ENCODE measurements at places on chromosomes 1 and 21.

GRCh38 chr1:169681140-169681539 is 30.3 kb downstream of the SELL start:
- DNase-seq, result no peak

DNA sequence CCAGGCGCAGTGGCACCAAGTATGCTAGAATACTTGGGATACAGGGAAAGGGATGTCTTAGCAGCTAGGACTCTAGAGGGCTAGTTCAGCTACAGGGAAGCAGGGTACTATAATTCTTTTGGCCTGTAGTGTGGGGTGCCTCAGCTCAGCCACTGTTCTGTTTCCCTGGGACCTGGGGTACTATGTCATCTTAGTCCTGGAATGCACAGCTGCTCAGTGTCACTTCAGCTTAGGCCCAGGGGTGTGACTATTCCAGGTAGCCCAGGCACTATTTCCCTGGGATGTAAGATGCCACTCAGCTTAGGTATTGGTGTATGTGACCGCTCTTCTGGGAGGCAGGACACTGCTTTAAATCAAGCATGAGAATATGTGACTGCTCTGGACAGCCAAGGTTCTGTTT is 34.1 kb downstream of the RGSL1 start:
- DNase-seq, result no peak

DNA sequence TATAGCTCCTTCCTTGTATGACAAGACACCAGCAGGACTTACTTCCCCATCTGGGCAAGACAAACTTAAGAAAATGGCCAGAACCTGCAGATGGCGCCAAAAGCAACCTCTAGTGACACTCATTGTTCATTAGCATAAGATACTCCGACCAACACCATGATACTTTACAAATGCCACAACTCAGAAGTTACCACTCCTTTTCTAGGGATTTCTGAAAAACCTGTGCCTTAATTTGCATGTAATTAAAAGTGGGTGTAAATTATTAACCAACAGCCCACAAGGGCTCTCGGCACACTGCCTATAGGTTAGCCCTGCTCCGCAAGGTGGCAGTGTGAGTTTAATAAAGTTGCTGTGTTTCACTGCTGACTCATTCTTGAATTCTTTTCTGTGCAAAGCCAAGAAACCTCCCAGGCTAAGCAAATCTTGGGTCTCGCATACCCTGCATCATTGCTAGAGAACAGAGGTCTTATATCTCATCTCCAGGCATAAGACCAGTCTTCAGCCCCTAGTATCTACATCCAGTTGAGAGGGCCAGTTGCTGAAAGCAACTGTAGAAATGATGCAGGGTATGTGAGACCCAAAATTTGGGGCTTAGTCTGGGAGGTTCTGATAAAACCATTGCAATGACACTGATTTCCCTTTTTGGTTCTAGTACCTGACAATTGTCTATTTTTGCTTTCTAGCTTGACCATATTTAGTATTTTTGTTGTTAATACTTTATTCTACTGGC is 86.4 kb downstream of the FAF1 start:
- no peak for DNase-seq

DNA sequence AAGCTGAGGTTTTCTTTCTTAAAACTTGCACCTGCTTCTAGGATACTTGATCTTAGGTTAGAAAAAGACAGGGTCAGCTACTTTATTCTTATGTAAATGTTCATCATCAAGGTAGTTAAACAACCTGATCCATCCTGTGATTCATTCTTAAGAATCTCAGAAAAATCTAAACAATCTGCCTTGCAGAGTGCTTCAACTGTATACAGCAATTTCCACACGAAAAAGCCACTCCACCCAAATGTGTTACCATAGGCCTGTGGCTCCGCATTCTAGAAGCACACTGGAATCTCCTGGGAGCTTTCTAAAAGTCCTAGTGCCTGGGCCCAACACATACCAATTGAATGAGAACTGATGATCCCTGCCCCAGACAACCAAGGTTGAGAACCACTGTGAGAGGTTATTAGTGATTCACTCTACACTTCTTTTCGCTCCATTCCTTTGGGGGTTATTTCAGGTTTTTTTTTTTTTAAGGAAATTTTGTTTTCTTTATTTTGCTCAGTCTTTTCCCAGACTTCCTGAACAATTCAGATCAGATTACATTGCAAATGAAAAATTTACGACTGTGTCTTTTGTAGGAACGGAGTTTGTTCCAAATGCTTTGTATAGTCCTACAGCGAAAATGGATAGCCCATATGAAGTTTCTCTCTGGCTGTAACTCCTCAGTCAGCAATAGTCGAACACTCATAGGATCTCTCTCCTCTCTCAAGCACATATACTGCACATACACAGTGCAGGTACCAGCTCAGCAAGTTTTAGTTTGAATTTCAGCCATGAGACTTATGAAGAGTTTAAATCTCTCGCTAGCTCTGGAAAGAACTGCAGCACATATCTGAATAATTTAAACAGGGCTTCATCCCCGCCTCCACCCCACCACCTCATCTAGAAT is 16.1 kb downstream of the SMYD2 start:
- no peak for DNase-seq

DNA sequence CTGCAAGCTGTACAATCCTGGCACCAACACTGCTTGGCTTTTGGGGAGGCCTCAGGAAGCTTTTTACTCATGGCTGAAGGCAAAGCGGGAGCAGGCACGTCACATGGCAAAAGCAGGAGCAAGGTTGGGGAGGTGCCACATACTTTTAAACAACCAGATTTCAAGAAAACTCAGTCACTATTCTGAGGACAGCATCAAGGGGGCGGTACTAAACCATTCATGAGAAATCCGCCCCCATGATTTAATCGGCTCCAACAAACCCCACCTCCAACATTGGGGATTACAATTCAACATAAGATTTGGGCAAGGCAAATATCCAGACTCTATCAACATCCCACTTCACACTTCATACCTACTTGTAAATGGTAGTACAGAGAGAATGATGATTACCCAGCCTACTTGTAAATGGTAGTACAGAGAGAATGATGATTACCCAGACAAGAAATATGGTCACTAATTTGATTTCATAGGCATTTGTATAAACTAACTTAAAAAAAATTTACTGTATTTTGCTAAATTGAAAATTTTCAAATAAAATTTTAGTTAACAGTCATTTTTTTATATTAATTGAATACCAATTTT is 24.9 kb downstream of the ATP5PF start:
- no peak for DNase-seq

DNA sequence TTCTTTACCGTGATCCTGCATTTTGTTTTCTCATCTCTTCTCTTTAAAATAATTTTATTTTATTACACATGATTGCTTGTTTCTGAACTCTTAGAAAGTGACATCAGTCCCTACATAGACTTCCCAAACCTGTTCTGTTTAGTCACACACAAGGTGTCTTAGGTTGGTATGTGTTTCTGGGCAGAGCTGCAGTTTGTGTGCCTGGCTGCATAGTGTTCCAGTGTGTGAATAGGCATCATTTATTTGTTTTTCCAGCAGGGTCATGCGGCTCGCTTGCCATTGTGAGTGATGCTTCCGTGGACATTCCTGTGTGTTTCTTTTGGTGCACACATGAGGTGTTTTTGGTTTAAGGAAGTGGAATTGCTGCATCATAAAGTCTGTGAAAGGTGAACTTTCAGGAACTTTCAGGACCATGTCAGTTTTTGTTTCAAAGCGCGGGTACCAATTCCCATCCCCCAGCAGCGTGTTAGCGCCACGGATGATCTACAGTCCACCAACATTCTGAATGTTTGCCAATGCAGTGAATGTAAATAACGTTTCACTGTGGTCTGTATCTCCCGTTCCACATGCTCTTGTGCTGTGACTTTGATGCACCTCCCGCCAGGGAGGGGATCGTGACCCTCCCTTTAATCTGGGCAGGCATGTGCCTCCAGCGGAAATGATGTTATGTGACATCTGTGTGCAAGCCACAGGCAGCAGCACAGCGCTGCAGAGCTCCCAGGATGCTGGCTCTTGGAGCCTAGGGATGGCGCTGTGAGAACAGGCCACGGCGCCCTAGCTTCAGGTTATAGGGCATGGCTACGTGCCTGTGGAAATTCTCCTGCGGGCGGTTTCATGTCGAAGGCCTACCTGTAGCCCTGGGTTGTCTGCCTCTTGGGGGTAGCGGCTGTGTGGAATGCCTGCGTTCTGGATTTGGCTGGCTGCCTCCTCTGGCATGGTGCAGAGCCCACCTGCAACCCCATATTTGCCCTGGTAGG is 144.6 kb upstream of the COL6A1 start:
- DNase-seq, result no peak

- no peak for DNase-seq
These were observed 36.6 kb downstream of the TMEM50B start for GRCh38 chr21:33443194-33443593.

DNA sequence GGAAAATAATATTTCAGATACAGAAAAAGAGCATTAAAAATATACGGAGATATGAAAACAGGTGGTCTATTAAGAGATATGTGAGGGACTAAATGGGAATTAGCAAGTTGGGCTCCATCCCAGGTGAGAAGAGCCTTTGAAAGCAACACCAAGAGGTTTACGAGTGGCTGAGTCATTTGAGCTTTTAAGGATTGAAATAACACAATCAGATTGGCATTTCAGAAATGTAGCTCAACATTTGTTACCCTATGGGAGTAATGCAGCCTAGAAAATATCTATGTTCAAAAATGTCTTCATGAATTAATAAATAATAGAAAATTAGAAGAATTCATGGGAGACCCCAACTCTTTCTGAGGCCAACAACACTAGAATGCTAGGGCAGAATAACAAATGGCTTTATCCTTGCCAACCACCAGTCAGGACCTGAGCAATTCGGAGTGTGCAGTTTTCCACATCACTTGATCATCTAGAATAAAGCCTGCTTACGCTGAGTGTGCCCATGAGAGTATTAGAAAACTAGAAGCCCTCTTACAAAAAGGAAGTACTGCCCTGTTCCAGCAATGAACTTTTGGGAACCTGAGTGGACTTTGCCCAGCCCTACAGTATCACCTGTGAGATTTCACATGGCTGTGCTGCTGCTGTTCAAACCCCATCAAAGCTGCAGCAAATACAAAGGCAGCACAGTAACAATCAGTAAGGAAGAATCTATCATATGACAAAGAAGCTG is 538.0 kb upstream of the CAMK1G start:
- DNase-seq, result no peak

DNA sequence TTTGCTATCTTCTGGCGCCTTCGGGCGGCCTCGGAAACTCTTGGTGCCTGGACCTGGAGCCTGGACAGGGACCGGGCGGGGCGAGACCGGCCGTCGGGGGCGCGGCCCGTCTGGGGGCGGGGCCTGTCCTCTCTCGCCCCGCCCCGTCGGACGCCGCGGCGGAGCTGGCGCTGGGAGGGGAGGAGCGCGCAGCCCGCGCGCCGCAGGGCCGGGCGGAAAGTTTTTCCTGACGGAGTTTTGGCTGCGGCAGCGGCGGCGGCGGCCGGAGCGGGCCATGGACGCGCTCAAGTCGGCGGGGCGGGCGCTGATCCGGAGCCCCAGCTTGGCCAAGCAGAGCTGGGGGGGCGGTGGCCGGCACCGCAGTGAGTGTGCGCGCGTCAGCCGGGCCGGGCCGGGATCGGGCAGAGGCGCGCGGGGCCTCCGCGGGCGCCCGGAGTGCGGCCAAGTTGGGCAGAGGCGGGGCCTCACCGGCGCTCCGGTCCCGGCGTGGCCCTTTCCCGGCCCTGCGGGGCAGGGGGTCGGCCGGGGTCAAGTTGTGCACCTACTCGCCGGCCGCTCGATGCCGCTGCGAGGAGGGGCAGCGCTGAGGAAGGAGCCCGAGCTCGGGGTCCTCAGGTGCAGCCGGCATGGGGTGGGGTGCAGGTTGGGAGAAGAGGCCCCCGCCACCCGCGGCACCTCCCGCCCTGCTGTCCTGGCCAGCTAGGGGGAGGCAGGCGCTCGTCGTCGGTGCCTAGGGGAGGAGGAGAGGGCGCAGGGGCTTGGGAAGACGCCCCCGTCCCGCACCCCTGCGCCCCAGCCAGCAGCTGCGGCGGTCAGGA is at the start of gene LDLRAP1:
Gene LDLRAP1 (plus strand): TSS at position 182 of the 818 bp plus-strand sequence. CDS start 93 bp downstream, at position 275.
- DNase-seq, result no peak

- DNase-seq, result no peak
These were observed 12.5 kb downstream of the PODN start for GRCh38 chr1:53074313-53075154.

- DNase-seq, result no peak
These were observed 1.4 kb downstream of the GPR161 start for GRCh38 chr1:168135116-168135920.

- DNase-seq, result no peak
These were observed at the start of gene TFAP2E for GRCh38 chr1:35573198-35574124. TSS of gene TFAP2E (plus strand) at chr1:35573314. CDS start at chr1:35573578, 264 bp downstream.

DNA sequence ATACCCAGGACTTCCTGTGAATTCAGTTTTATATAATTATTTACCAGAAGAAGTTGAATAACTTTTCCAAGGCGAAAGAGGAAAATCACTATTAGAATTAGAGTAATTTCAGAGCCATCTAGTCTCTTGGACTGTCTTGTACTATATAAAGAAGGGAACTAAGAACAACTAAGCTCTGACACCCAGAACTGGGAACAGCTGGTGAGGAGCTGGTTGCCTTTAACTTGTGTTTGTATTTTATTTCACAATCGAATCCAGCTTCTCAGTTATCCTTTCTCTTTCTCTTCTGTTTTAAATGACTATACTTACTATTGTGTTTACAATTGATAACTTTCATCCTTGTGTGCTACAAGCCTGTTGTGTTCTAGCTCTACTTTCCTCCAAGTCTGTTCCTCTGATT is 8.4 kb downstream of the SNX27 start:
- DNase-seq, result no peak

GRCh38 chr1:15137809-15138208 is 15.7 kb upstream of the TMEM51 start:
- no peak for DNase-seq

GRCh38 chr1:89211035-89211634 is 12.4 kb upstream of the GBP4 start:
- DNase-seq, result no peak

- DNase-seq, result no peak
These were observed 16.7 kb upstream of the DISP1 start for GRCh38 chr1:222798116-222798515.

GRCh38 chr1:101453844-101454243 is 217.0 kb downstream of the S1PR1 start:
- DNase-seq, result no peak

GRCh38 chr1:111082421-111083203 is 57.3 kb downstream of the DRAM2 start:
- DNase-seq, result no peak

GRCh38 chr1:17654519-17654918 is 100.6 kb upstream of the ACTL8 start:
- no peak for DNase-seq

- DNase-seq, result no peak
These were observed 26.1 kb downstream of the TOR3A start for GRCh38 chr1:179107706-179108629.

DNA sequence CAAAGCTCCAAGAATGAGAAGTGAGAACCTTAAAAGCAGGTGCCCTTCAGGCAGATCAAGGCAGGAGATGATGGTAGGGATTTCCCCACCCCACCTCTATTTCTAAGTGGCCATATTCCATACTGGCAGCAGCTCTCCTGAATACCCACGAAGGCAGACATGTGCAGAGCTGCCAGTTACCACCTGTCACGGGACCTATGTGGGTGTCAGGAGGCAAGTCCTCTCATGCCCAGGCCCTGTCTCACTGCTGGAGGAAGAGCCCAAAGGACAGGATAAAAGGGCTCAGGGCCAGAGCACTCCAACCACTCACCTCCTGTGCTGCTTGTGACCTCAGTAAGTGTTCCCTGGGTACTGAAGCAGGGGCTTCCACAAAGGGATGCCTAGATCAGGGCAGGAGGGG is 721 bp upstream of the LCE1B start:
- DNase-seq, result no peak

- no peak for DNase-seq
These were observed 255.9 kb upstream of the SNX7 start for GRCh38 chr1:98405581-98406074.

- no peak for DNase-seq
These were observed 43.5 kb upstream of the SARS1 start for GRCh38 chr1:109170035-109170764.

GRCh38 chr1:234199476-234200127 is 173.7 kb upstream of the COA6 start:
- no peak for DNase-seq
